ENCODE measurements at places on chromosomes 6 and 20.

GRCh38 chr6:2127484-2127911 lies 117.9 kb downstream of the GMDS start:
- peak; percentile 50 for DNase-seq

DNA sequence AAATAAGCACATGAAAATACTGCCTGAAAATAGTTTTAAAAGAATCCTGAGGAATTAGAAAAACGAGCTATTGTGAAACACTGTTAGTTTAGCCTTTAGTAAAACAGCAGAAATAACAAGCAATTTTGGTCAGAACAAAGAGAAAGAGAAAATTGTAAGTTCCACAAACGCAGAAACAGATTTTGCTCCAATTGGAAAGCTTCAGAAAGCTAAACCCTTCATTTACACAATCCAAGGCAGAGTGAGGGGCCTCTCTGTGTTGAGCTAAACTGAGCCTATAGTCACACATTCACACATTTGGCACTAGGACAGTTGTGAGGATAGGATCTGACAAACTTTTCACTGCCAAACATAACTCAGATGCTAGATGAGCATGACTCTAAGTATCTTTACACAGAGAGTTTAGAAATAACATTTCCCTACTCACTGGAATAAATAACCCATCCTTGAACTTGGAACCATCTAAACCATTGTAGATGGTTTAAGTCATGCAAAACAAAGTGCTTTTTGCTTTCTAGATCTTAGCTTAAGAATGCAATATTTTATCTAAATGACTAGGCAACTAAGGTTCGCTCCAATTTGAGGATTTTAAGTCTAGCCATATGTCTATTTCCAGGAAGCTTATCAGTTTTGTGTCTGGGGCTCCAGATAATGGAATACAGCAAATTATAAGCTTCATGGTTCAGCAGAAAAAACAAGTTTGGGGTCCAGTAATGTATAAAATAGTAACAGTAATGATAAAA lies 122.6 kb downstream of the SGK1 start:
- DNase-seq = no peak

GRCh38 chr6:3670356-3670755 lies 81.2 kb downstream of the PXDC1 start:
- DNase-seq = no peak

DNA sequence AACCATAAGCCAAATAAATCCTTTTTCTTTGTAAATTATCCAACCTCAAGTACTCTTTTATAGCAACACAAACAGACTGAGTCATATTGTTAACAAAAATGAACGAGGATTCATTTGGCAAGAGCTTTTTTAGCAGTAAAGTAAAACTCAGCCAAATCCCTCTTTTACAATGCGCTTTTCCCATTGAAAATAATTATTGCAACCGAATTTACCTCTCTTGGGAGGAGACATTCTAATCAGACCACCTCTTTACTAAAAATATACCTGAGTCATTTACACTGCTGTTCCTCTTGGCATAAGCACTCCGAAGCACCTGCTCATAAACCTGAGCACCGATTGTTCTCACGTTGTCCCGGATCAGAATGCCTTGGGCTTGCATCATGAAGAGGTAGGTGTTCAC lies 57.4 kb downstream of the B4GALT5 start:
- DNase-seq = no peak
